ENCODE measurements at places on chromosomes 5 and 9.

DNA sequence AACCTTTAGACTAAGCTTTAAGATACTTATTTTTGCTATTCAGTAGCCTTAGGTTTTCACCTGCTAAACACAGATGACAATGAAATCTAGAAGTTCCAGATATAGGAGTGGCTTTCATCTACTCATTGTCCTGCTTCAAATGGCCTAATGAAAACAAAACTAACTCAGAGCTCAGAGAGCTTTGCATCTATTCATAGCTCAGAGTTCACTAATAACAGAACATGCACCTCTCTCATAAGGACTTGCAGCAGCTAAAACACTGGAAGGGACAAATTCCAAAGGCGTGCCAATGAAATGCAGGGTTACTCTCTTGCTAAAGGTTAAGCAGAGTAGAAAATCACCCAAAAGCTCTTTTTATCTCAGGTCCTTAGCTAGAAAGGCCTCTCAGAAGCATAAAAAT is 29.0 kb downstream of the SLC31A2 start:
- DNase-seq: no peak

GRCh38 chr5:164244-164643 is 27.1 kb upstream of the LRRC14B start:
- DNase-seq: no peak

DNA sequence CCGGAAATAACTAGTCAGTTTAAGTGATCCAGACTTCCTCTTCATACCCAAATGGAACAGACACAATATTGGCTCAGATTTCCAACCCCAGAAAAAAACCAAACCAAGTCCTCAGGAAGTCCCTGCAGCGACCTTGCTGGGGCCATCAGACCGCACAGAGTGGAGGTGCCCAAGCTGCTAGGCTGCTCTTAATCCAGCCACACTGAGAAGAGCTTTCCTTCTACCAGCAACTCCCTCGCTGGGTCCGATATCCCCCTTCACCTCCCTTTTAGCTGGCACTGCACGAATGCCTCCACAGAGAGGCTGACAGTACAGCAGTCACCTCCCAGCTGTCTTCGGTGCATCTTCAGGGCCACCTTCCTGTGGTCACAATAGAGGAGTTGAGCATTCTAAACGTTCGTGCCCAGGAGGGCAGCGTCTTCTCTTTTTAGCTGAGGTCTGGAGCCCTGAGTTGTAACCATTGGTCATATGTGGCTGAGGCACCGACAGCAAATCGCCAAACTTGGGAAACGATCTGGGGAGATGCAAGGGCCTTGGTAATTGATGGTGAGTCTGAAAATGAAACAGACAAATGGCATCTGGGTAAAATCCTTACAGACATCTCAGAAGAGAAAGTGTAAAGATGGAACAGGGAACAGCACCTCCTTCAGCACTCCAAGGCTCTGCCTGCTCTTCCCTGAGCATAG is 5.7 kb downstream of the NAIF1 start:
- no peak for DNase-seq

GRCh38 chr5:165459232-165459631 is 1953.8 kb downstream of the MAT2B start:
- DNase-seq: no peak

DNA sequence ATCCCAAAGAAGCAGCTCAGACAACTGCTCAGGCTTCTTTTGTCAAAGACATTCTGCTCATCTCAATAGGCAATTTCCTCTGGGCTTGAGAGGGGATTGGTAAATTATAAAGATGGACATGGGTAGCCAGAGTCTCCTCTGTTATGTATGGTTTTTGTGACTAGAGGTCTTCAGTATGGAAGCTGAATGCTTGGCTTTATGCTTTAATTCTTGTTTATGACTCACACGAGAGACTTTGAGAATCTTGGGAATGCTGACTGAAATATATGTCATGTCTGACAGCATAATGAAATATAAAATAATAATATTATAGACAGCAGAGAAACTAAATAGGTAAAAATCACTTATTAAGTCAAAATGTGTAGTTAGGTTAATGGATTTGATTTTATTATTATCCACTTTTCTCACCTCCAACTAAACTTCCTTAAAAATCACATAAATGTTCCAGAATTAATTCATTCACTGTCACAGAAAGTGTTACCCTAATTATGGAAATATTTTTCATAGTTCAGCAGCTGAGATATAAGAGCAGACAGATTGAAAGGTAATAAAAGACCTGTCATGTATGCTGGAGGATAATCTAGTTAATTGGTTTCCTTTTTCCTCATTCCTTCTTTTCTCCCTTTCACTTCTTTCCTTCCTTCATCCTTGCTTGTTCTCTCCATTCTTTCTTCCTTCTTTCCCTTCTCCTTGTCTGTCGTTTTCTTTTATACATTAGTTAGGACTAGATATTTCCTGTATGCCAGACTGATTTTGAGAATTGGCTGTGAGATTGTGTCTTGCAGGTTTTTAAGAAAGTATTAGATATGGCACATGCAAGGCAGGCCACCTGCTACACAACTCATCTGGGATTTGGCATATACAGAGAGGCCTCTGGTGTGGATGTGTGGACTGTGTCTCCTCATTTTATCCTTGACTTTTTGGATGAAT is 1866.1 kb upstream of the NUDT12 start:
- no peak for DNase-seq

DNA sequence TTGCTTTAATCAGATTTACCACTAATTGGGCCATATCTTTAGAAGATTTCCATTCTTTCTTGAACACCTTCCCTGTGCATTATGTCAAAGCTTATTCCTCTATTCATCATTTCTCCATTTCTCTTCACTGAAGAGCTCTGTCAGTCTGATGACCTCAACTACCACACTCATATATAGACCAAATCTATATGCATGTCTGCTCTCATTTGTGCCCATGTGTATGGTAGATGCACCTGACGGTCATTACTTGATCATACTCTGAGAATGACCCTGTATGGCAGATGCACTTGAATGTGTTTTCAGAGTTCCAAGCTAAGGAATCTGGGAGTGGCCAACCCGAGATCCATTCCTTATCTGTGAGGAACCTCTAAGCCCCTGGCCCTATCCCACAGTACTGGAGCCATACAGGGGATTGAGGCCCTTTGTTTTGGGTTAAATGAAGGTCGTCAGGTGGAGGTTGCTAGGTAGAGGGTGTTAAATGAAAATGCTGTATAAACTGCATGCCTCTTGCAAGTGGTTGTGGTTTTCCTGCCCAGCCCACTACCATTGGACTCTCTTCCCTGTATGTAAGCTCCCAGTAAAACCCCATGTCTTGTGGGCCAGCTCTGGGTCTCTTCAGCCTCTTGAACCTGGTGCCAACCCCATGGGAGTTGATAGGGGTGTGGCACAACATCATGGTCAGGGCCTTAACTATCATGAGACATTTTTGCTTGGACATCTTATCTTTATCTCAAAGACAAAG is 229.5 kb downstream of the KIAA0825 start:
- DNase-seq: no peak

Data from AG09319 (cell line).